Fibroblast of gingiva (primary cell): ENCODE measurements at places on chromosomes 6 and 20.

- no peak for DNase-seq
These were observed 905.4 kb upstream of the FLRT3 start for GRCh38 chr20:15242773-15243172.

- no peak for DNase-seq
These were observed 56.5 kb upstream of the RNF144B start for GRCh38 chr6:18330548-18331081.

DNA sequence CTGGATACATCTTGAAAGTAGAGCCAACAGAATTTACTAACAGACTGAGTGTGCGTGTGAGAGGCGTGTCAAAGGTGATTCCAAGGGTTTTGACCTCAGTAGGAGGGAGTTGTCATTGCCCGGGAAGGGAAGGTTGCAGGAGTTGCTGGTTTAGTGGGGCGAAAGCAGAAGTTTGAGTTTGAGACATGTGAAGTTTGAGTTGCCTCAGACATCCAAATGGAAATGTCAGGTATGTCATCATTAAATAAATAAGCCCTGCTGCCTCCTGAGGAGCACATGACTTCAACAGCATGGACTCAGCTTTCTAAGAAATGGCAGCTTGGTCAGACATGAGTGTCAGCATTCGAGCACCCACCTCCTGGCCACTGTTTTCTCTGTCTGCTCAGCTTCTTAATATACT is 26.6 kb upstream of the TGM2 start:
- no peak for DNase-seq

GRCh38 chr20:36835453-36836198 is 40.3 kb upstream of the TLDC2 start:
- peak; percentile 94 for DNase-seq

DNA sequence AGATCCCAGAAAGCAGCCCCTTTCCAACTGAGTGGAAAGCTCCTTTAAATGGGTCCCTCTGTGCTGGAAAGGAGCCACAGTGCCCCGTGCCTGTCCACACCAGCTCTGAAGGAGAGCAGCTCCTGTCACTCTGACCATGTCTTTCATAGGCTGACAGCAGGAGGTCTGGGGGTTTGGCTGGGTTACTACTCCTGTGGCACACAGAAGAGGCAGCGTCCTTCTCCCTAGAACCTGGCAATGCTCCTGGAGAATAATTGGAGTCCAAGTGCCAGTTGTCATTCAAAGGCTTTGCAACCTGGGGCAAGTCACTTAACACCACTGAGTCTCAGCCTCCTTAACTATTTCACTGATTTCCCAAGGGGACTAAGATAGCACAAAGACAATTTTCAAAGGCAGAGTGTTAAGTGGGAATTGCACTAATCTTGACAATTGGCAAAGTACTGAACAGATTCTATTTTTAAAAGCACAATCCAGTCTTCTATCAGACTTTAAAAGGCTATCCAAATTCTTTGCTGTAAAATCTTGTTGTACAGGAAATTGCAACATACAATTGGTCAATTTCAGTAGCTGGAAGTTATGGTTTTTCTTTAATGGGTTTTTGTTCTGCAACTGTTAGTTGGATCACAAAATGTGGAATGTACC is 457.2 kb downstream of the KIF16B start:
- no peak for DNase-seq

DNA sequence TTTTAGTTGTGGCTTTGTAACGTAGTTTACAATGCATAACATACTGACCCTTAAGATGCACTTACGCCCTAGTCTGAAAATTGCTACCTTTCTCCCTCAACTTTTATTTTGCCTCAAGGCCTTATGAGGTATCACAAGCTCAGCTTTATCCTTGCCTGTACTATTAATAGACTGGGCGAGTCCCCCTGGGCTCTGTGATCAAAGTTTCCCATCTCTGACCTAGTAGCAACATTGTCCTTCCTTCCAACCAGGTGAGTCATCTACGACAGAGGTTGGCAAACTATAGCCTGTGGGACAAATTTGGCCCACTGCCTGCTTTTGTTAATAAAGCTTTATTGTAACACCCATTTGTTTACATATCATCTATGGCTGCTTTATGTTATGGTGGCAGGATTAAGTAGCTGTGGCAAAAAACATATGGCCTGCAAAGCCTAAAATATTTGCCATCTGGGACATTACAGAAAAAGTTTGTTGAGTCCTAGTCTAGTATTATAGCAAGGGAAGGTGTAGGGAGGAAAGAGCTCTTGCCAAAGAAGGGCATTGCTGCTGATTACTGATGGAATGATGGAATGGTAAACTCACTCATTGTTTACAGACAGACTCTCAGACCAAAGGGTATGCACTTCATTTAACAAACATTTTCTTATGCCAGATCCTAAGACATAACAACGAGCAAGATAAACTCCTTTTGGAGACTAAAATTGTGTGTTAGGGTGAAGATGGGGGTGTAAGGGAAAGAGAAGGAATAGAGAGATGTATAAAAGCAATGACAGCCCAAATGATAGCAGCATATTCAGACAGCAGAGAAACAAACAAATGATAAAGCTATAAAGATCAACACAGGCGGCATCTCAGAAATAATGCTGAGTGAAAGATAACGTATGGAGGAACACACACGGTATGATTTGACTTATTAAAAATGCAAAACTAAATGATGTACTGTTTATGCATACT is 74.2 kb downstream of the SLC22A23 start:
- DNase-seq = no peak

GRCh38 chr6:38997128-38997761 is 51.3 kb upstream of the GLP1R start:
- no peak for DNase-seq

- DNase-seq = peak; percentile 94
These were observed 6.1 kb downstream of the EDN1 start for GRCh38 chr6:12296255-12296573.

GRCh38 chr6:126170978-126171382 is 168.9 kb upstream of the CENPW start:
- DNase-seq = no peak

GRCh38 chr6:22755605-22756004 is 186.2 kb downstream of the HDGFL1 start:
- DNase-seq = no peak

DNA sequence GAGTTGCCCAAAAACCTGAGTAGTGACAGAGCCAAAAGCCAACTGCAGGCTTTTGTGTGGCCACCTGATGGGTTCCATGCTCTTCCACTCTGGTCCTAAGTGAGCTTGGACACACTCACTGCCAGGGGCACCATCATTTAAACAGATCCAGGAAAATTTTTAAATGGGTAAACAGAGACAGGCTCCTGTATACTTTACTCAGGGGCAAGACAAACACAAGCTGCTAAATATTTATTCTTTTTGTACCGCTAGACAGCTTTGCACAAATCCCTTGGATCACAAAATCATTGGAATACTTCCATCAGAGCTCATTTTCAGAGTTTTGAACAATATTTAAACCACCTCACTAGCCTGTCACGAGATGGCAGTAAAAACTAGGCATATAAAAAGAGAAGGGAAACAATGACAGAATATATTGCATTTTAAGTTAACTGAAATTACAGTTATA is 31.4 kb downstream of the GCLC start:
- DNase-seq = no peak

GRCh38 chr6:155383913-155384312 is 69.6 kb upstream of the TFB1M start:
- no peak for DNase-seq

GRCh38 chr6:108797951-108798669 is 50.1 kb upstream of the ARMC2 start:
- no peak for DNase-seq

DNA sequence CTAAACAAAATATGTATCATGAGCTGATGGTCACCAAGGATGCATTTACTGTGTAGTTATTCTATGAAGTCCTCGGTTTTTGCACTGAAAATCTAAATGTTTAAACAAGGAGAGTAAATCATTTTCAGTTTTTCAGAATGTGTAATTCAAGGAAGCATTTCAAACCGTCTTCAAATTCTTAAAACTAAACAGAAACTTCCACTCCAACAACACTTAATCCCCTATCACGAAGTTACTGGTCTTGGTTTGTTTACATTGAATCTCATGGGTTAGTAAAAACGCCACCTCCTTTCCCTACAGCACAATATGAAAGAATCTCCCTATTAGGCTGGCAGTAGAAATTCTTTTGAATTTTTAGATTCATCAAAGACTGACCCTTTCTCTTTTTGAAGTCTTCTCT is 192.9 kb downstream of the AIG1 start:
- DNase-seq = no peak

GRCh38 chr6:84798257-84798656 is 33.9 kb upstream of the TBX18 start:
- peak; percentile 25 for DNase-seq

DNA sequence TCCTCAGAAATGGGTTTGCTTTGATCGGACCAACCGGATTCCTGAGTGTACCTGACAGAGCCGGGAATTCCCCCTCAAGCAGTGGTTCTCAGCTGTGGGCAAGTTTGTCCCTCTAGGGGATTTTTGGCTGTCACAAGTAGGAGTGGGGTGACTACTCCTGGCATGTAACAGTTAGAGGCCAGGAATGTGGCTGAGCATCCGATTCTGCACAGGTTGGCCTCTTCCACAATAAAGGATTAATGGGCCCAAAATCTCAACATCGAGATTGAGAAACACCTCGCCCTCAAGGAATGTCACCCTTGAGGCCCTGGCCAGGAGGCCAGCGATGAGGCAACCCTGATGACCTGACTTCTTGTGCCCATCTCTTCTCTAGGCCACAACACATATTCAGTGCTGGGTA is 7.9 kb downstream of the AGPAT4 start:
- no peak for DNase-seq

DNA sequence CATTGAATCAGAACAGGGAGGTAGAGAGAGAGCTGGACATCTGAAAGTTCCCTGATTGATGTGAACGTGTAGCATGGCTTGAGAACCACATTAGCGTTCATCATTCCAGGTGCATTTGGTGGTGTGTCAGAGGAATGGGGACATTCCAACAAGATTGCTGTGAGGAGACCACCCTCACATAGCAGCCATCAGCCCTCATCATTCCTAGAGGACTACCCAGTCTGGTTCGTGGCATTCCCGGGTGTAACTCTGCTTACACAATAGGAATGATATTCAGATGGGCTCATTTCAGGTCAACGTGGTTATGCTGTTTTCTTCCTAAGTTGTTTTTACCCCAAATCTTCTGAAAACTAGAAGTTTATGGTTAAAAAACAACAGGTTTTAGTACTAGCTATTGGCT is 62.2 kb upstream of the KLHL31 start:
- DNase-seq = no peak

DNA sequence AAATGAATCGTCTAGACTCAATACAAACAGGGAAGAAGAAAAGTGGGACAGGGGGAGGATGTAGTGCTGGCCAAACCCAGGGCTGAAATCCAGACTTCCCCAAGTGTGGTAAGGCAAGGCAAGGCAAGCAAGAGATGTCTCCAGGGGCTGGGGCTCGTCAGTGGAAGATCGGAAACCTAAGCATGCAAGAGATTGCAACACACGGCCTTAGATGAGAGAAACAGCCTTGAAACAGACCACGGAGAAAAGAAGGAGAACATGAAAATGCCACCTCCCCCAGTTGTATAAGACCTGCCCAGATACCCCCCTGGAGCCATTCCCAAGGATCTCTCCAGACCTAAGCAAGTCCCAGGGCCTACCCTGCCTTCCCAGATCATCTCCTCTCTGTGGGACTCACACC is 20.0 kb downstream of the VEGFA start:
- DNase-seq = peak; percentile 92

DNA sequence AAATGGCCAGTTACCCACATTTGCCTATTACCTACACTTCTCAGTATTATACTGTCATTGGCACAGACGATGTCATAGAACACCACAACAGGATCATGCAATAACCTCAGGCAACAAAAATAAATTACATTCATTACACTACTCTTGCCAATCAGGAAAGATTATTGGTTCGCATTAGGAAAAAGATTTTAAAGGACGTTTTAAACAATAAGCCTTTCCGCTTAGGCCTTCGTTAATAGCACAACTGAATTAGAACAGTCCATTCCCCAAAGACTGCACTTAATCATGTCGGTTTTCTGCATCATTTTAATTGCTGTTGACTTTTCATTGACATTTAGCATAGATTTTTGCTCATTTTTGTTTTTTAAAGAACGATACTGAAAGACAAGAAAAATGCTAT is 912 bp upstream of the SENP6 start:
- DNase-seq = no peak

DNA sequence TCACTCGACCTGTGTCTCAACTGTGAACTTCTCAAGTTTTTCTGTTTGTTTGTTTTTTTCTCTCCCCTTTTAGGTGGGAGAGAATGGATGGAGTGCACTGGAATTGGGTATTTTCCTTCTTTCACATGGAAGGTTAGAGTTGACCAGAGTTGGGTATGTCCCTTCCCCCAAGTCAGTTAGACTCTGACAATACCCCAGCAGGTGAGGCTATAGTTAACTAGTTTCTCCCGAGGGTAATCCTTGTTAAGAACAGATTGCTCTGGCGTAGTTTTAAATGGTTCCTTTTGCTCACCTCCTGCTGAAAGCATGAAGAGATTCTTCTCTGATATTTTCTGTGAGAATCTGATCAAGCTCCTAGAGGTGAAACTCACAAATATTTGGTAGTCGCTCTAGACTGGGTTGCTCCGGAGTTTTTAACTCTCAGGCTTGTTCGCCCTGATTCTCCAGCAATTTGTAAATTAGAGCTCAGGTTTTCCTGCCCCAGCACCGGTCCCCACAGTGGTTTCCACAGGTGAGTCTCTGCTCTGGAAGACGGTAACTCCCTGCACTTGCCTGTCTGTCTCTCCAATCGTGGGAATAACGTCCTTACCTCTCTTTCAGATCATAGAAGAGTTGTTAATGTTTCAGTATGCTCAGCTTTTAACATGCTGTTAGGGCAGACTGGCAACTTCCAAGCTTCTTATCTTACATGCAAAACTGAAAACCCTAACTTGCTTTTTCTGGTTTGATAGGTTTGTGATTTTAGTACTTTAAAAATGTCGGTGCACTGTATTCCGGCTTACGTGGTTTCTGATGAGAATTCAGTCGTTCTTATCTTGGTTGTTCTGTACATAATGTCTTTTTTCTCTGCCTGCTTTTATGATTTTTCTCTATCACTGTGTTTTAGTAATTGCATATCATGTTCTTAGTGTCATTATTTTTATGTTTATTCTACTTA is 111.2 kb upstream of the HIVEP1 start:
- no peak for DNase-seq

DNA sequence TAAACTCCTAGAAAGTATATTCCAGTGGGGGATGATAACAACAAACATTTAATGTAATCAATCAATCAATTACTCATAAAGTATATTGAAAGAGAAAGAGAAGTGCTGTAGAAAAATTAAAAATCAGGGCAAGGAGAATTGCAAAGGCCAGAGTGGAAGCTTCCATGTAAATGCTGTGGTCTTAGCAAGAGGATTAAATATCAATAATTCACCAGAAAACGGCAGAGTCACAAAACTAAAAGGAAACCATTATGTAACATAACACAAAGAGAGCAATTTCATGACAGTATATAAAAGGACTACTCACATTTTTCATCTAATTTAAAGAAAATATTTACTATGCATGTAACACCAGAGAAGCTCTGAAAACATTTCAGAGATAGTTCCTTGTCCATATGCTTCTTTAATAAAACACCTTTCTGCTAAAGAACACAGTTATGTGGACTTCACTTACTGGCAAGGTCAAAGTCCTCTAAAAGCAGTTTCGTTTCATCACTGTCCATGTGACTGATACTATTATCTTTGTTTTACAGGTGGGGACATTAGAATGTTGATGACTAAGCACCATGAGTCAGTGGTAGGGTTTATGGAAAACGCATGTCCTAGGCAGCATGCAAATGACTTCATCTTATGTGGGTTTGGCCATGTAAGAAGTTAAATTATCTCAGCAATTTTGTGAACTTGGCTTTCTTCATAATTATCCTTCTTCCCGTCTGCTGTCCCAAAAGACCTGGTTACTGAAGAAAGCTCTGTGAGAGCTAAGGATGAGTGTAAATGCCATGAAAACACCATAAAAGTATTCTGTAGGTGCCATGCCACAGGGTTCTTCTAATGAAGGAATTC is 185.8 kb upstream of the TENT5A start:
- peak; percentile 72 for DNase-seq
